ENCODE measurements at places on chromosomes 2 and 18.

GRCh38 chr2:67656875-67657274 is 259.7 kb downstream of the ETAA1 start:
- no peak for DNase-seq

GRCh38 chr2:157789933-157790511 is 86.1 kb downstream of the ACVR1 start:
- DNase-seq = no peak

DNA sequence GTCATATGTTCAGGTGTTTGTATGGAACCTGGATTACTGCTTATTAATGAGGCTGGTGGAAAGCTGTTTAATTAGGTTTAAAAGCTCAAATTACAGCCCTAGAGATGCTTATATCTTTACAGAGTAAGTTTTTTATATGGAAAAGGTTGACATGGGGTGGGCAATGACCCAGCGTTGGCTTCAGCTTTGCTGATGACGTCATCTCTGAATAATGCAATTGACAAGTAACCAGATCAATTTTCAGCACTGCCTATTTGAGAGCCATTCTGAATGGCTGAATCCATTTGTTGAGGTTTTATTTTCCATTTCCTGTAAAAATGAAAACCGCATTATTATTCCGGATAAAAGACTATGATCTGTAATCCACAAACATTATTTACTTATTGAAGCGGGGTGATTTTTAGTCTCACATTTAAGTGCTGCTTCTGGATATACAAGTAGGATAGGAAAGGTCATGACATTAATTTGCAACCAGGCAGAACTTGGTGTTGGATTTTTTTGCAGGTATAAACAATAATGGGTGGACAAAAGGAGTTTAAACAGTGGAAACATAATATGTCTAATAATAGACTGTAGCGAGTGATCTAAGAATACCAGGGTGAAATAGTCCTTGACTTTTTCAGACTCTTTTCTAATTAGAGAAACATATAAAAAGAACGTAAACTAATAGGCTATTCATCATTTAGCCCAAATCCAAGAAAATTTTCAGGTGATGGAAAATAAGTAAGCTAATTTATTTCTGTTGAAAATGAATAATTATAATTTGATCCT is 2.7 kb downstream of the PPP1R1C start:
- no peak for DNase-seq

DNA sequence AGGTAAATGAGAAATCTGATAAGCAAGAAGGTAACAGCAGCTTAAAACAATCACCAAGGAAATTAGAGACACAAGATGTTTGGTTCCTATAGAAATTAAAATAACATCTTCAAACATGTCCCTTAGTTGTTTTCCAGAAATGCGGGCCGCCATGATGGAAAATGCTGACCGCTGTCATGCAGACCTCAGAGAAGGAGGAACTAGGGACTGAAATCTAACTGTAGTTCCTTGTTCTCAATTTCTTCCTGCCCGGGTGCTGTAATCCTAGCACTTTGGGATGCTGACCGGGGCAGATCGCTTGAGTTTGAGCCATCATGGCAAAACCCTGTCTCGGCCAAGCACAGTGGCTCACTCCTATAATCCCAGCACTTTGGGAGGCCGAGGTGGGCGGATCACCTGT is 51.1 kb downstream of the TEX51 start:
- DNase-seq = no peak

GRCh38 chr2:234051374-234052070 is 1.0 kb downstream of the SPP2 start:
- no peak for DNase-seq

DNA sequence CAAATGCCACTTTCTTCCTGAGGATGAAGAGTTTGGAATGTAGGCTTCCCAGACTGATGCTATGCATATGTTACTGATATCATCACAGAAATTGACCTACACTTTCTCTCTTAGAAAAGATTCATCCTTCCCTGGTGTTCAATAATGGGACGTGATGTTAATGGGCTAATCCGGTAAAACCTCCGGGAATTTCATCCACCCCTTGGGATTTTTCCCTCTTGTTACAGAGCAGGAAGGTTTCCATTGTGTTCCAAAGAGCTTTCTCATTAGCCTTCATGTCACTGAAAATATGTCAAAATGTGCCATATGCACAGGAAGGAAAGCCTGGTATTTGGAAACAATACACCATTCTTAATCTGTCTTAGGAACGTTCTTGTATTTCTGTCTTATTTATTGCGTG is 20.7 kb downstream of the ALPK2 start:
- no peak for DNase-seq

DNA sequence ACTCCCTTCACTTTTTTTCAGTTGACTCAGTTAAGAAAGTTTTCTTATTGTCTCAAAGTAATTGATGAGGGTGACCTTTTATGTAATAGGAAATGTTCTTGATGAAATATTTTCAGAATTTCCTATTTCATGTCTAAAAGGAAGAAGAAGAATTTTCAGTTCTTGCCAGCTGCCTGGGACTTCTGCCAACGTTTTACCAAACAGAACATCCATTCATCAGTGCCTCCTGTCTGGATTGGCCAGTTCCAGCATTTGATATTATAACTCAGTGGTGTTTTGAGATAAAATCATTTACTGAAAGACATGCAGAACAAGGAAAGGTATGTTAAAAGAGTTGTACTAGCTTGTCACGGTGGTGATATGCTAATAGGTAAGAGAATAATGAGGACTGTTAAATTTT is 104.7 kb upstream of the MYO3B start:
- DNase-seq = no peak

DNA sequence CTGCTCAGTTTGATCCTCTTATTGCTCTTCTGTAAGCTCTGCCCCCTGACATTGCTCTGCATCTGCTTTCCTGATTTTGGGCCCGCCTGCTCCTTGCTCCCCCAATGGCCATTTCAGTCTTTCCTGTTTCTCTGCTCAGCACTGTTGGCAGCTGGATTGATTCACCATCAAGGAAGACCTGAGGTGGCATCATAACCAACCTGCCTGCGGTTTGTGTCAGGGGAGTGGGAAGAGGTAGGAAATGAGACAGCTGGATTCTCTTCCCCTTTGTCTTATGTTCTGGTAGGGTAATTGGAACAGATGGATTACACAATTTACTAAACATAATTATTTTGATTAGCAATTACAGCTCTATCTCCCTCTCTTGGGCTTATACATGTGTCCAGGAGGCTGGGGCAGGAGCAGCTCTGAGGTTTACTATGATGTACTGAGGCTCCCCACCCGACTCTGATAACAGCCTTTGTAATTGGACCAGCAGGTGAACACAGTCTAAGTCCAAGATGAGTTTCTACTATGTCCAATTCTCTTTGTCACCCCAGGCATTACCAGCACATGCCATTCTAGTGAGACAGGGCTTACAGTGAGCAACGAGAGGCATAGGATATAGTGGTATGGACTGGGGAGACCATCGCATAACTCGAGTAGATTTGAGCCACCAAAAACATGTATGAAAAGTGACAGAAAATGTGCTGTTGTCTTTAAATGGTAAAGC is 151.8 kb upstream of the MMADHC start:
- no peak for DNase-seq

GRCh38 chr2:42922293-42922692 is 129.9 kb upstream of the HAAO start:
- no peak for DNase-seq

DNA sequence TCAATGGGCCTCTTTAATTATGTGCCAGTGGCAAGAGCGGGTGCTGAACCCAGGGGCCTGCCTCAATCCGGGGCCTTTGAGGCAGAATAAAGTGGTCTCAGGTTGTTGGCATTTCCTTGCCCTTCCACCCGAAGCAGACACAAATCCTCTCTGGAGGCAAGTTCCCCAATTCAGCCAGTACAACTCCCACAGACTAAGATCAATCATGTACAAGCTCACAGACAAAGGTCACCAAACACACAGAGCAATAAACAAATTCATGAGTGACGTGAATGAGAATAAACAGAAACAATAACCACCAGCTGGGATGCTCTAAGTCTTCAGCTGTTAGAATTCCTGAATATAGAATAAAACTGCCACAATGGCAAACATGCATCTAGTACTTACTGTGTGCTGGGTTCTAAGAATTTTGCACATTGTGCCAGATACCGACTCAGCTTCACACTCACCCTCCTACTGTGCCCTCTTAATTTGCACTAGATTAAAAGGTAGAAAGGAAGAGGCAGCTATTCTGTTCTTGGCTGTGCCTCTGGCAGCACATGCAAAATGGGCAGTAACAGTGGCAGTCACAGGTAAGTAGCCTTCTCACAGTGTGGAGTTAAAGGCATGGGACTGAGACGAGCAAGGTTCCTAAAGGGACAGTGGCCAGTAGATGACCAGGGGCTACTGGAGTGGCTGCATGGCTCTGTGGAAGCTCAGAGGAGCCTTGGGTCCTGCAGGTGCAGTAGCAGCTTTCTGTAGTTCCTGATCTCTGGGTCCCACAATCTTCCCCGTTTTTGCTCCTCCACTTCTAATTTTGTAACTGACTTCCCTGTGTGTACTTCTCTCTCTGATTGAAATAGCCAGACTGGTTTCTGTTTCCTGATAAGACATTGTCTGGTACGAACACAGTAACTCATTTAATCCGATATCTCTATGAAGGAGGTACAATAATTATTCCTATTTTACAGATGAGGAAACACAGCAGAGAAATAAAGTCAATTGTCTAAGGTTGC is 34.6 kb upstream of the IL1B start:
- DNase-seq = no peak

DNA sequence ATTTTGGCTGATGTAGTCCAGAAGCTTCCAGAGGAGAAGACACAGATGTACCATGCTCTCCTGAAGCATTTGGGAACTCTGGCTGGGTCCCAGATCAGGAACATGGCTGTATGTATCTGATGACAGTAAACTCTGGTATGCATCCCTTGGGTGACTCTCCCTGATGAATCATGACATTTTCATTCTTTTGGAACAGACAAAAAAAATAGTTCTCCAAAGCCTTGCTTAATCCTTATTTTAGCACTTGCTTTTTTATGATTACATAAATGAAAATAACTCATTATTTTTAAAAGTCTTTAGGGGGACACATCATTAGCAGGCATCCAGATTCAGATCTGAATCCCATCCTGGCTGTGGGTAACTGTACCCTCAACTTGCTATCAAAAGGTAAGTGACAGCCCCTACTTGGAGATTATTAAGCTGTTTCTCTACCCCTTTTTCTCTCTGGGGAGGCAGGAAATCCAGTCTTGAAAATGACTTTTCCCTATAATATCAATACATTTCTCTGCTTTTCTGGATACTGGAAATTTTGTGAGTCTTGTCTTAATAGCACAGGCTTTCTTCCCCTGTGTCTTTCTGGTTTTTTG is 23.3 kb downstream of the AOX1 start:
- DNase-seq = peak; percentile 35

GRCh38 chr2:166140932-166141331 is 13.1 kb upstream of the SCN1A start:
- no peak for DNase-seq

GRCh38 chr2:168371273-168372019 is 84.6 kb upstream of the CERS6 start:
- DNase-seq = no peak

DNA sequence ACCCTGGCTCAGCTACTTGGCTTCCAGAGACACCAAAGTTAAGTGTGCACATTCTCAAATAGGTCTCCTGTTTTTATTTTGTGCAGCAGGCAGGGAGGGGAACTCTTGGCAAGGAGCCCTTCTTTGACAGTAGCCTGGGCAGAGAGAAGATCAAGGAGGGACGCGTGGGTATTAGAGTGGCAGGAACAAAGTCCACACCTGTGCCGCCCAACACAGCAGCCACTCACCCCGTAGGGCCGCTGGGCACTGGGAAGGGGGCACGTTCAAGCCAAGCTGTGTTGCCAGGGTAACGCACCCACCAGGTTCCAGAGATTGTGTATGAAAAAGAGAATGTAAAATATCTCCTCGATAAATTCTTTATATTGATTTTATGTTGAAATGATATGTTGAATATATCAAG is 229.3 kb upstream of the AGAP1 start:
- DNase-seq = no peak

DNA sequence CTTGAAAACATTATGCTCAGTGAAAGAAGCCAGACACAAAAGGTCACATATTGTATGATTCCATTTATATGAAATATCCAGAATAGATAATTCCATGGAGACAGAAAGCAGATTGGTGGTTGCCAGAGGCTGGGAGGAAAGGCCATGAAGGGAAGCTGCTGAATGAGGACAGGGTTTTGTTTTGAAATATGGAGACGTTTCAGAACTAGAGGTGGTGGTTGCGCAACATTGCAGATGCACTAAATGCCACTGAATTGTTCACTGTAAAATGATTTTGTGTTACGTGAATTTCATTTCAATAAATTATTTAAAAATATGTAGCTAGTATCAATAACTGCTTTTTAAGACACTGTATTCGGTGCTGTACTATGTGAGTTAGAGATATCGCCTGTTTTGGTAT is 101.7 kb upstream of the ZNF236 start:
- no peak for DNase-seq

GRCh38 chr2:120526047-120526562 is 180.2 kb downstream of the INHBB start:
- DNase-seq = no peak

GRCh38 chr18:76913583-76913982 is 91.2 kb downstream of the ZNF236 start:
- no peak for DNase-seq

DNA sequence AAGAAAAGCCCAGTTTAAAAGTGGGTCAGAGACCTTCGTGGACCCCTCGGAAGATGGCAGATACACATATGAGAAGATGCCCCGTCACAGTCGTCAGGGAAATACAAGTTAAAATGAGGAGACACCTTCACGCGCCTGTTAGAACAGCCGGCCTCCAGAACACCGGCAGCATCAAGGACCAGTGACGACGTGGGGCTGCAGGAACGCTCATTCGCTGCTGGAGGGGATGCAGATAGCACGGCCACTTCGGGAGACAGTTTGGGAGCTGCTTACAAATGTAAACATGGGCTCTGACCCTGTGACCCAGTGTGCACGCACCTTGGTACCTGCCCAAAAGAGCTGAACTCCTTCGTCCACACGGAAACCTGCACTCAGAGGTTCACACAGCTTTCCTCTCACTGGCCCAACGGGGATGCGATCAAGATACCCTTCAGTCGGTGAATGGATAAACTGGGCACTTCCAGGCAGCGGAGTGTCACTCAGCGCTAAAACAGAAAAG is 83.7 kb upstream of the CTDP1 start:
- no peak for DNase-seq

DNA sequence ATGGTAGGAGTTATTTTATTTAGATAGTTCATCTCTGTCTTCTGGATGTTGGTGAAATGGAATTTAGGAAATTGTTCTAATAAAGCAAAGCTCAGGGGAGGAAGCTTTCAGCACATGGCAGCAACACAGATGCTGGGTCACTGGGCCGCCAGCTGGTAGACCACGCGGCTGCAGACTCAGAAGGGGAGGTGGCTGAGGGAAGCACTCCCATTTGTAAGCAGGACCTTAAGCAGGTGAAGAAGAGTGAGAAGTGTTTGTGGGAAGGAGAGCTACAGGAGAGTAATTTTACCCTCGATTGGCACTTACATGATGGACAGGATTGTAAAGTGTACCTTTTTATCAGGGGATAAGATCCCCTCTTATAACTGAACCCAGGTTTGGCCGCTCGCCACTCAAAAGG is 24.4 kb downstream of the NMS start:
- no peak for DNase-seq

GRCh38 chr2:25674077-25674362 is 643 bp upstream of the DTNB start:
- no peak for DNase-seq

All from H54 (cell line).